ENCODE measurements at places on chromosomes 5 and 9.

DNA sequence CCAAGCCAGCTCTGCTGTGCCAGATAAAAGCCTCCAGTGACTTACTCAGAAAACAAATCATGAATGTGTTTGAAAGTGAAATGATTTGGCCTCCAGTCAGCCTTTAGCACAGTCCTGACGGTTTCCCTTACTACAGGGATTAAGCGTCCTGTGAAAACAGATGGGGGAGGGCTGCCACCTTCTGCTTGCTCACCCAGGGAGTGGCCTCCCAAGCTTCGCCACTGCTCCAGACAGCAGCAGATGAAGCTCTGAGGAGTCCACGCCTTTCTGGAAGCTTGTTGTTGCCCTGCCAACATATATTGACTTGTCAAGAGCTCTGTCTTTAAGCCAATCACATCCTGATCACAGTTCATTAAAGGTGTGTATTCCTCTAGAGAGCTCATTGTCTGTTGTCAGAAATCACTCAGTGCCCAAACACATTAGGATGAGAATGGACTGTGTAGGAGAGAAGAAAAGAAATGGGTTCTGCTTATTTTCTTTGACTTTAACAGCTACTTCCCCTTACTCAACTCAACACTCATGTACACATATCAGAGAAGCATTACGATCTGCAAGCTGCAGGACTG is 4.9 kb upstream of the FYB1 start:
- no peak for DNase-seq

DNA sequence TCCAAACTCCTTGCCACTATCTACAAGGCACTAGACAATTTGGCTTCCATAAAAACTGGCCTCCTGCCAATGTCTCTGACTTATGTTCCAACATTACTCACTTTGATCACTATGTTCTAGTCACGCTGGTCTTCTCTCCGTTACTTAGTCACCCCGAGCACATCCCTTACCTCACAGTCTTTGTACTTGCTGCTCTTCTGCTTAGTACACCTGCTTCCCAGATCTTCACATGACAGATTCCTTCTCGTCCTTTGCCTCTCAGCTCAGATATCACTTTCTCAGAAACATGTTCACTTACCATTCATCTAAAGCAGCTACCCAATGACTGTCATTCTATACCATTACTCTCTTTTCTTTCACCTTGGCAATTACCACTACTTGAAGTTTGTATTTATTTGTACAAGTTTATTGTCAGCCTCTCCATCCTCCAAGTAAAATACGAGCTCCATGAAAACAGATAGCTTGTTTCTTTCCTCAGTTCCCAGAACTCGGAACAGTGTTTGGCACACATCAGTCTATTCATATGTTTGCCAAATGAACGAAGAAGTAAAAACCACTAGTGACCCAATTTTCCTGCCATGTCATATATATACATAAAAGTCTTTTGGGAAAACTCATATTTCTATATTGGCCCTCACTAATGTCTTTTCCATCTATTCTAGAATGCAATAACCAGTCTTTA is 5.9 kb upstream of the SLC22A5 start:
- no peak for DNase-seq

- DNase-seq, result no peak
These were observed 64.2 kb downstream of the SGCD start for GRCh38 chr5:156391139-156391538.

- DNase-seq, result no peak
These were observed 7.5 kb downstream of the ALDH1A1 start for GRCh38 chr9:72945391-72945790.

DNA sequence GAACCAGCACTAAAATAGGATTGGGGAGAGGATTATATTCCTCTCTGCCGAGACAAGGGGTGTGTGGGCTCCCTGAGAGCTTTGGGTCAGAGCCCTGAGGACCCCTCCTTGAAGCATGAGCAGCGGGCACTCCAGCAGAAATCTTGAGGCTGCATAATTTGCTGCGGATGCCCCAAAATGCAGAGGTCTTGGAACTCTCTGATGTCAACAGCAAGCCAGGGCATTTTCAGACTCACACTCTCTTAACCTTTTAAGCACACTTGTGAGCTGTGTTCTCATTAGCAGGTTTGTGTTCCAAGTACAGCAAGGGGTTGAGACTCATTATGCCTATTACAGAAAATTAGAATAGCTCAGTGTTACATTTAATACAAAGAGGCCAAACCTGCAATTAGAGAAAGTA is 513.0 kb upstream of the ADAMTS16 start:
- DNase-seq, result no peak

GRCh38 chr9:71793386-71794105 is 25.2 kb upstream of the CEMIP2 start:
- DNase-seq, result no peak

DNA sequence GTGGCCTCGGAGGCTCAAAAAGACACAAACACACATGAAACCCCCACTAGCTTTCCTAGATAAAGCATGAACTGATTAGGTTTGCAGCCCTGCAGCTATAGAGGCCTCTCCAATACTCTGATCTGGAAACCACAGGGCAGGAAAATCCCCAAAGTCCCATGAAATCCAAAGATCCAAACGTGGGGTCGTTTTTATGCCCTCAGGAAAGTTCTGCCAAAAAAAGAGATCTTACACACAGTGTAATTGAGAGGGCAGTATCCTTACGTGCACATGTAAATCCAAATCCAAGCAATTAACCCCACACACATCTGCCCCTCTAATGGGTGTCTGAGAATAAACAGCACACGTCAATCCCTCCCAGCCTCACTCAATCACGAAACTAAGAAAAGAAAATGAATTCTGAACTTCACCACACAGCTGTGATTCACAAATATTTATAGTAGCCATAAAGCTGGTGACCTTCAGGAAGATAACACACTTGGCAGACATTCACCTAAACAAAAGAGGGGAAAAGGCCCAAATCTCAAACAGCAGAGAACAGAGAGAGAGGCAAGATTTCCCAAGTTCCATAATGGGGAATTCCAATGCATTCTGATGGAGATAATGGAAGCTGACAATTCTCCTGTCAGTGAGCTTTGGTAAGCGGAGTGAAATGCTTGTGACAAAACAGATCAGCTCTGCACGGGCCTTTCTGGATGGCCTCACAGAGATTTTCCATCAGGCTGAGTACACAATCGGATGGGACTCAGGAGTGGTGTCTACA is 114.2 kb downstream of the SEMA5A start:
- DNase-seq, result no peak

DNA sequence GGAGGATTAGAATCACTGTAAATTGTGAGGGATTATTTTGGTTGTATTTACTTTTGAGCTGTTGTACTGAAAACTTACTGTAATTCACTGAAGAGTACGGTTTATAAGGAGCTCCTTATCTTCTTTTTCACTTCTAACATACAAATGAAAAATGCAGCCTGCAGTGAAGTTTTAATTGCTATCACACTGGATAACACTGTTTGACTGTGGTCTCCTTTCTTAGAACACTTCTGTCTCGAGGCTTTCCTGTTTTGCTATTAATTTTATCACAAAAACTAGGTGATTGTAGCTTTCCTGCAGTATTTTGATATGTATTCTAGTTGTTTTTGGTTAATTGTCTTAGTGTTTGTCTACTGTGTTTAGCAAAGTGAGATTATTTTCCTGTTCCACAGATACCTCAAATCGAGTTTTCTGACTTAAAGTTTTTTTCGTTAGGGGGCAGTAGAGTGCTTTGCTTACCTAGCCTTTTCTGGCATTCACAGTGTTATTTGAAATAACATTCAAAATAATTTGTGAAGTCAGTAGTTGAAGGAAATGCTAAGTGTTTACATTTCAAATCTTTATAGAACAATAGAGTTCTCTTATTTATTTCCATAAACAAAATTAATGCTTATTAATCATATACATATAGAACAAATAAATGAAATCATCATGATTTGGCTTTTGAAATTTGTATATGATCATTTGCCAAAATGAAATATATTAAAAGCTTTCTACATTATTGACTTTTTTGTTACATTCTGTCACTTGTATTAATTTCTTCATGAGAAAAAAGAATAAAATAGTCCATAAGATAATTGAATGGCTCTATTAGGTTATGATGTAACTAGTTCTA is 52.9 kb downstream of the COMMD10 start:
- DNase-seq, result peak; percentile 74

DNA sequence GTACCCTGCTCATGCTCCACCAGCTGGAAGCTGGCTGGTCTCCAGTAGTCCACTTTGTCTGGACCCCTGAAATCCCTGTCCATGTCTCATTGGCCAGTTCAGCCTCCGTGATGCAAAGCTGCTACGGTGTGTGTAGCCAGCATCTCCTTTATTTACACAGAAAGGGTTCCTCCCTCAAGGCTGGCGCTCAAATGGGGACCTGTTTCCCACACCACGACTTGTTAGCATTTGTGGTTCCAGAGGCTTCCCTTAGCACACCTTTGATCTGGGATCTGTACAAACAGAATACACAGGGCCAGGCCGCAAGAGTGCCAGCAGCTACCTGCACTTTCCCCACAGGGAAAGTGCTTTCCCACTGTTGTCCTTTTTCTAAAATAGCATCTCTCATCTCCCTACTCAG is 5.7 kb upstream of the SMU1 start:
- DNase-seq, result no peak

DNA sequence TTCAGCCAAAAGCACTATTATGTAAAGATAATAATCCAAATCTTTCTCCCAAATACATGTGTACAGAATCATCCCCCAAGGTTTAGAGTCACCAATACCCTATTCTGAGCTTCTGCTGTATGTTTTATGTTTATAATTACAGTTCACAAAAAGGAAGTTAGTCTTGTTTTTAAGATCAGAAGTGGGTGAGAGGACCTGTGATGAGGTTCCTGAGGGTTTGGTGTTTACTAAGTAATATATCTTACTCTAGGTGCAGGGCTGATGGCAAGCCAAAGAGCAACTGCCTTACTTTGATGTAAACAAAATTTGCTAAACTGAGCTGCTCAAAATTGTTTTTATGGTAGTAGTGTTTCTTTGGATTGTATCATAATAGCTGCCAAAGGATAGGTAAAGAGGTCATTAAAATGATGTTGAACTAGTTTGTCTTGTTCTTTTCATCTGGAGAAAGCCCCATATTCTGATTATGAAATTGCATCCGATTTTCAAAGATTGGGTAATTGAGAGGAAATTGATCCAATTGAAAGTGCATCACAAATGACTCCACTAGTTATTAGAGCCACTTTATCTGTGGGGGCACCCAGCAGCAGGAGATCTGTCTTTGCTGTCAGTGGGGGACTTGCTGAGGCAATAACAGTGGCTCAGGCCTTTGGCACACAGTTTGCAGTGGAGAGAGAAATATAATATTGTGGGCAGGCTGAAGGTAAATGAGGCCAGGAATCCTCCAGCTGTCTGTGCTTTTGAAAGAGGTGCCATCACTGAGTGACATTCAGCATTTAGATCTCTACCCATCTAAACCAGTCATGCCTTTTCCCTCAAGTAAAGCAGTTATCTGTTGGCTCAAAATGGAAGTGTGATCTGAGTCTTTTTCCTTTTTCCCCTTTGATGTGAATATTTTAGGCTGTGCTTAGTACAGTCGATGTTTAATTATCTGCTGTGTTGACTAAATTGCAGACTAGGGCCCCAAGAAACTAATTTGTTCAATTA is 14.1 kb downstream of the TRIM32 start:
- DNase-seq, result peak; percentile 40

DNA sequence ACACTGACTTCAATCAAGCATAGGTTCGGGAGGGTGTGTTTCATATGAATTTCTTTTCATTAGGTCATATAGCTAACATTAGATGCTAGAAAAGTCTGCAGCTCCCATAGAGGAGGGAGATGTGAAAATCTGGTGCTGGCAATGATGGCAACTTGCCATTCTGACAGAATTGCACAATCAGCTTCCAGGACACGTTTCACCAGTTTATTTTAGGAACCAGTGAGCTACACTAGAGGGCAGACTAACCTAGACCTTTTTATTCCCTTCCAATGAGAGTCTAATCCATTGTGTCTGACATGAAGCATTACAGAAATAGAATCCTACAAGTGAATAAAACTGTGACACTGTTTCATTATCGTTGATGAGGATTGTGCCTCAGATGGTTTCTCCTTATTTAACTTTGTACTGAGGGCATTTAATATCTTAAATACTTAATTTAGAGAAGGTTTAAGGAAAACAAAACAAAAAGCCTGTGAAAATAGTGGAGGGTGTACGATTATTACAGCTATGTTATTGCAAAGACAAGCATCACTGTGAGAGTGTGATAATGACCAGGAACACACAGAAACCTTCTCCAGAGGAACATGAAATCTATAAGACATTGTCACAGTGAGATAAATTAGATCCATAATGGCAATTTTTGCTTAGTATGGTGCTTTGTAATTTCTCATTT is 363.3 kb upstream of the RPS23 start:
- DNase-seq, result peak; percentile 78

- no peak for DNase-seq
These were observed 122.5 kb upstream of the SLC44A1 start for GRCh38 chr9:105121861-105122430.

DNA sequence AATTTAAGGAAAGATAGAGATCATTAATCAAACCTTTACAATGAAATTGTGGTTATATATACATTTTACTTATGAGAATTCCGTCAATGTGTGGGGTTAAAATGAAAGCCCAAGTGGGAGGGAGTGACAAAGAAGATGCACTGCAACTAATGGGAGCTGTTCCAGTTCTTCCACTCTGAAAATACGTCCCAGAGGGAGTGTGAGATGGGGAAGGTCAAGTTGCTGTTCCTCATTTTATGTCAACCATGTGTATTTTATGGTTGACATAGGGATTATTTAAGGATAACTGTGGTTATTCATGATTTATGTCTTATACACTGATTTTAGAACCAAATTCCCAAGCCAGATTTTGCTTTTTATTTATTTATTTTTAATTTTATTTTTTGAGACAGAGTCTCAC is 14.2 kb upstream of the RGS3 start:
- DNase-seq, result no peak

DNA sequence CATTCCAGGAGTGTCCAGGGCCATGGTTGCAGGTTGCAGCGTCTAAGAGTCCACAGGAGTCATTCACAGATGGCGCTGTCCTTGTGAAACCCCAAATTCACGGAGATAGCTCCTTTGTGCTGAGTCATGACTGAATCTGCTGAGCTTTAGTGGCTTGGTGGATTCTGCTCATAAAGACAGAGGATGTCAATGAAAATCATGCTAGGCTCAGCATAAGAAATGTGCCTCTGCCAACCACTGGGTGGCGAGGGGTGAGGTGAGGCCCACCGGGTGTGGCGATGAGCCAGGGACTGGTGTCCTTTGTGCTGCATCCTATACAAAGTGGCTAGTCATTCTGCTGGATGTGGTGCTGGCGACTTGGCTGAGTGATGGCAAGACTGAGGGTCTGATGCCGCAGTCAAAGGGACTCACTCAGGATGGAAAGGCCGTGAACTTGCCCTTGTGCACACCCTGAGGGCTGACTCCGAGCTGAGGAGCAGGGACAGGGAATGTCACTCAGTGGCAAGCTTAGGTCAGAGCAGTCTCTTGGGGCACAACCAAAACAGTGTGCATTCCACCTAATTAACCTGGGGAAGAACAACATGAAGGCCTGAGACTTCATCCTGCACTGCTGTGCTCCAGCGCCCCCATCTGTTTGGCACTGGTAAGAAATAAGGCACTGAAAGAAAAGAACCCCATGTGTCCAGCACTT is 71.5 kb downstream of the DAP start:
- peak; percentile 23 for DNase-seq

DNA sequence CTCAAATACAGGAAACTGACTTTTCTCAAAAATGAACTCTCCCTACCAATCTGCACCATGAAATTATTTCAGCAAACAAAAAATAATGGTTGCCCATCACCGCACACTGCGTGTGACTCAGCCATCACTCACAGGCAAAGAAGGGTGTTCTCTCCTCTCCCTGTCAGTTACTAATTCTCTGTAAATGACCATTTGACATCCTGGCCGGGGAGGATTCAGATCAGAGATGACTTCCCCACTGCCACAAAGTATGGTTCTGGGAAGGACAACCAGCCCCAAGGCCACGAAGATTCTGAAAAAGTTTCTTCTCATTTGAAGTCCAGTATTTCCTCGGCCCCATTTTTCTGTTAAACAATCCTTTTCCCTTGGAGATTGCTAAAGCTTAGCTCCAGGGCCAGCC is 199.4 kb downstream of the AUH start:
- DNase-seq, result no peak
